ENCODE measurements at places on chromosomes 5 and 9.

DNA sequence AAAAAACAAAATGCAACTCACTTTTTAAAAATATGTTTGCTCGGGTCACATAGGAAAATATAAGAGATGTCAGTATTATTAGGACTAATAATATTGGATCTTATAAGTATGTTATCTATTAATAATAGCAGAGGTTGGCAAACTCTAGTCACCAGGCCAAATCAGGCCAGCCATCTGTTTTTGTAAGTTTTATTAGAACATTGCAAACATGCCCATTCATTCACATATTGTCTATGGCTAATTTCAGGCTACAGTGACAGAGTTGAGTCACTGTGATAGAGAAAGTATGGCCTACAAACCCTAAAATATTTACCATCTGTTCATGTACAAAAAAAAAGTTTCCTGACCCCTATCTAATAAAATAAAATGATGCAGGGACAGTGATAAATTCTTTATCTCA lies 97.7 kb upstream of the CDH6 start:
- no peak for DNase-seq

DNA sequence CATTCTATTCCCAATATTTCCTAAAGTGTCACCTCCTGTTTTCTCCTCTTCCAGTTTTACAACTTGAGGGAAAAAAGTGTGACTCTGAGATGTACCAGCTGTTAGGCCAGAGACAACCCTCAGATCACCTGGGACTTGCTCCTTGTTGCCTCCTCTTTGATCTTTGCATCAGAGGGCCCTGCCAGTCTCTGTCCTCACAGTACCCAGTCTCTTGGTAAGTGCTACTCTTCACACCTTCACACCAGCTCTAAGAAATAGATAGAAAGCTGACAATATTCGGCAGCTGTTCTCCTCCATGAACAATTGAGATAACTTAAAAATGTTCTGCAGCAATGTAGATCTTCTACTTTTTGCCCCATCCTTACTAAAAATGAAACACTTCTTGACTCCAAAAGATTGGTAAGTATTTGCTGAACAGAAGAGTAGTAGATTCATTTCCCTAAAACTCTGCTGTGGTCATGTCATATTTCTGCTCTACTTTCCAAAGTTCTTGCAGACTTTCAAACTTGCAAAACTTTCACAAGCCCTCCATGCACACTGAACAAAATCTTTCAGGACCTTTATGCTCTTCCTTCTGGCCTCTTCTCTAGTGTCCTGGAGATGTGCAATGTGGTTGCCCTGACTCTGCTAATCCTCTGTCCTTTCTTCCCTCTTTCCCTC lies 188.6 kb downstream of the SNX18 start:
- DNase-seq = no peak

DNA sequence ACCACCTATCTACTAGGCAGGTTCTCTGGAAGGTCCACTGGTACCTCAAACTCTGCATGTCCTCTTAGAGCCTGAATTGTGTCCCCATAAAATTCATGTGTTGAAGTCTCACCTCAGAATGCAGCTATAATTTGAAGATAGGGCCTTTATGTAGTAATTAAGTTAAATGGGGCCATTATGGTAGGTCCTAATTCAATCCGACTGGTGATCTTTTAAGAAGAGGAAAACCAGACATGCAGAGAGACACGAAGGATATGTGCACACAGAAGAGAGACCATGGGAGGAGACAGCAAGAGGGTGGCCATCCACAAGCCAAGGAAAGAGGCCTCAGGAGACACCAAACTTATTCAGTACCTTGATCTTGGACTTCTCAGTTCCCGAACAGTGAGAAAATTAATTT lies 345.4 kb downstream of the ENC1 start:
- no peak for DNase-seq

DNA sequence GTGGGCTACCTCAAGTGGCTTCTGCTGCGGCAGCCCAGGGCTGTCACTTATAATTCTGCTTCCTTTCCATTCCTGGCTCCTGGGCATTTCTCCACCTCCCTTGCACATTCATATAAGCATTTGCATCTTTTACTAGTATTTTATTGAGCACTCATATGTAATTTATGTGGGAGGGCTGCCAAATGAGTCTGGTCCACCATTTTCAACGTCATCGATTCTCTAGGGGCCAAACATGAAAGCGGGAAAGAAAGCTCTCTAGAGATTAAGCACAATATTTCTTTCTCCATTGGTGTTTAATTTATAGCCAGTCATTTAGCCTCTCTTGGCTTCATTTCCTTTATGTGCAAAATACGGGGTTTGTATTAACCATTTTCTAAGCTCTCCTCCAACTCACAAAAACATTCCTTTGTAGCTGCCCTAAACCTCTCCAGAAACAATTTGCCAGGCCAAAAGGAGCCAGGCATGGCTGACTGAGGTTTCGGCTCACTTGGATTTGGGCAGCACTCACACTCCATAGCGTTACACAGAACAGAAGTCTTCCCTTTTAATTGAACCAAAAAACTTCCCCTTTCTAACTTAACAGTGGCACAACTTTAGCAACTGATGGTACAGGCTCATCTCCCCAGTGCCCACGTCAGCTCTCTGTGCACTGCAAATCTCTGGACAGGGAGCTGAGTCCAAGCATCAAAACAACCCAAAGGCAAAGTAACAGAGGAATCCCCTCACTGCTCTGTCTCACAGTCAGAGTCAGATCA lies 183.5 kb downstream of the ROR2 start:
- DNase-seq = no peak

- no peak for DNase-seq
These were observed 18.9 kb upstream of the VLDLR start for GRCh38 chr9:2602704-2603116.

- no peak for DNase-seq
These were observed 145.7 kb upstream of the ALDH1B1 start for GRCh38 chr9:38246833-38247232.

DNA sequence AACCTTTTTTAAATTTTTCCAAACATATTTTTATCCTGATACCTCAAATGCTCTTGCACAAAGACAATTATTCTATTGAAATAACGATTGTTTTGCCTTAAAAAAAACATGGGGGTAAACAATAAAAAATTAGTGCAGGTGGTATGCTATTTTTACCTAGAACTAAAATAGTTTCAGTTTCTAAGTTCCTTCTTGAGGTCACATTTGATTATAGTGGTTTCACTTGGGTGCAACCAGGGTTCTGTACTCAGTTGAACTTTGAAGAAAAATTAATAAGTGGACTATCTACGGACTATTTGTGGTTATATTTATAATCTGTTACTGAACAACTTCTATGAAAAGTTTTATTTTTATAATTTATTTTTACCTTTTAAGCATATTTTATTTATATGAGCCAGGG lies 387.1 kb upstream of the IZUMO3 start:
- DNase-seq = no peak

DNA sequence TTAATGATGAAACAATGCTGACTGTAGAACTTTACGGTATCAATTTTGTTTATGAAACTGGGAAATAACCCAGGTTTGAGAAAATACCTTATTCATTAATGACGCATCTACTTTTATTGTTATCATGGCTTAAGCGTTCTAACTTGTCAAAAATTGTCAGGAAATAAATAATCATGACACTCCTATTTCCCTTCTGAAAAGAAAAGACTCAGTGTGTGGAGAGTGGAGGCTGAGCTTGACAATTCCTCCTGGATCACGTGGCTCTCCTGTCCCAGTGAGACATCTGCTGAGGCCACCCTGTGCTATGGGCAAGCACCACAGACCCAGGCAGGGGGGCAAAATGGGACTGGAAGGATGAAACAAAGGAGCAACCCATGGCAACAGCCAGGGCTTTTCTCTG lies 466.4 kb downstream of the ZNF608 start:
- DNase-seq = no peak

DNA sequence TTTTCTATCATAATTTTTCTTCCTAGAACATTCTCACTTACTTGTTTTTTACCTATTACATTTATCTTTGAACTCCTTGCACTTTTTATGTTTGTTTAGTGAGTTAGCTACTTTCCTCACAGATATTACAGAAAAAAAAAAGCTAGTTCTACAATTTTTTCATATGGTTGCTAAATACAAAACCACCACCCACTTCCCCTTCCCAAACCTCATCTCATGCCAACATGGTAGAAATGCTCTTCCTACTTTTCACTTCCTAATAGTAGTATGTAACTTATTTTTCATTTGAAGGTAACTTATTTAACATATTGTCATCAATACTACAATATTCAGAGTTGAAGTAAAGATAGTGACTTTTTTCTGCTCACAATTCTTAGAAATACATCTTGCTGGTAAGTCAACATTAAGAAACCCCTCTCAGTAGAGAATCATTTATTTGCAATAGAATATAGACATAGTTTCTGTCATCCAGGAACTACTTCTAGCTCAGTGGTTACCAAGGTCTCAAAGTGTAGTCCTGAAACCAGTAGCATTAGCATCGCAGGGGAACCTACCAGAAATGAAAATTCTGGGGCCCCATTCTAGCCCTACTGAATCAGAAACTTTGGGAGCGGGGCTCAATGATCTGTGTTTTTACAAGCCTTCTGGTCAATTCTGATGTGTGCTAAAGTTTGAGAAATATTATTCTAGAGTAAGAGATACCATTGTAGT lies 1124.6 kb downstream of the DTWD2 start:
- DNase-seq = no peak

DNA sequence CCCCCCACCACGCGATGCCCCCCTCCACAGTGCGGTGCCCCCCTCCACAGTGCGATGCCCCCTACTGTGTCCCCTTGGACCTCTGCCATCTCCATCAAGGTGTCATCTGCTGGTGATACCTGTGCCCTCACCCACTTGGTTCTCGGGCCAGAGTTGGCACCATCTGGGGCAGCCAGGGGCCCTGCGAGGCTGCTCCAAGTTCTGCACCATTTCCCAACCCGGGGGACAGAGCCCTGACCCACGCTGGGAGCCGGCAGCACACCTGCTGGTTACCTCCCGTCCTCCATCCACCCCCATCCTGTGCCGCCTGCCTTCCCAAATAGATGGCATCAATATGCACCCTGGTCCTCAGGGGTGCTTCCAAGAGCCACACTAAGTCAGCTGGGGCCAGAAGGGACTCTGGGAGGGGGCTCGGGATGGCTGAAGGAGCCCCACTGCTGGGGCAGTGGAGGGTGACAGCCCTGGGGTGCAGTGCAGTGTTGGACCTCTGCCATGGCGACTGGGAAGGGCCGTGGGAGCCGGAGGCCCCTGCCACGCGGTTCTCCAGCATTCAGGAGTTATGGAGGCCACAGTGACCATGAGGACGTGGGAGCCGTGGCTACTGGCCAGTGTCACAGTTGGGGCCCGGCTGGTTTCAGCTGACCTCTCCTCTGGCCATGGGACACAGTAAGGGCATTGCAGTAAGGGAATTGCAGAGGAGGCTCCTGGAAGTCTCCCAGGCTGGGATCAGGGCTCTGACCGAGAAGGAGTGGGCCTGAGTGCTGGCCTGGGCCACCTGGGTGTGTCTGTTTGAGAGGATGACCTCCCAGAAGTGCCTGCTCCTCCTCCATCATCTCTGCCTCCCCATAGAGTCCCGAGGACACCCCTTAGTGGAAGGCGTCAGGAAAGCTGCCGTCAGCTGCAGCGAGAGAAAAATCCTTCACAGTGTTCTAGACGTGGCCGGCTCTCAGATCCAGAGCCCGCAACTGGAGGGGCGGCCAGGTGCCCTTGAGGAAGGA lies 44.2 kb upstream of the NOTCH1 start:
- no peak for DNase-seq

GRCh38 chr9:112059145-112059965 lies 115.7 kb downstream of the SUSD1 start:
- no peak for DNase-seq

- DNase-seq = peak; percentile 29
These were observed 28.6 kb upstream of the SLC6A19 start for GRCh38 chr5:1172670-1173404.

- peak; percentile 92 for DNase-seq
These were observed 40.8 kb downstream of the NAIF1 start for GRCh38 chr9:128026255-128026772.

DNA sequence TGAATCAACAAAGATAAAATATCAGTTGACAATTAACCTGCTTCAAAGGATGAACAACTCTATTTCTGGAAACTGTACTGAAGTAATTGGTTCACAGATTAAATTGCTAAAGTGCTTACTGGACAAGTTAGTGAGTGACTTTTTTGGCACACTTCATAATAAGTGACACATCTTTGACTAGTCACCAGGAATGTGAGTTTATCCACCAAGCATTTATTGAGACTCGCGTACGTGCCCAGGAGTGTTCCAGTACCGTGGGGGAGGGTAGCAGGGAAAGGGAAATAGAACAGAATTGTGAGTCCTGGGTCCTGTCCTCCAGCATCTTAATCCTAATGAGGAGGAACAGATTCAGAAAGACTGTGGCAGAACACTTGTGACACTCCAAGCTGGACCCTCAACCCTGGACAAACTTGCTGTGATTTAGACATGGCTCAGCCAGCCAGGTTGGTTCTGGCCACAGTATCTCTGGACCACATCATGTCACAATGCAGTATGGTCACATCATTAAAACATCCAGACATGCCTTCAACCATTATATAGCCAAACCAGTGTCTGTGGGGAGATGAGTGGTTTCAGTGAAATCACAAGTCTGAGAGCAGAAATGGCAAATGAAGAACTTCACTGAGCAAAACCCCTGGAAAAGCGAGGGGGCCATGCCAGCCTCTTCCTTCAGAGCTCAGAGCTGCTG lies 623.1 kb downstream of the BNC2 start:
- DNase-seq = no peak

- DNase-seq = peak; percentile 72
These were observed 56.2 kb downstream of the ACER2 start for GRCh38 chr9:19464764-19465585.

DNA sequence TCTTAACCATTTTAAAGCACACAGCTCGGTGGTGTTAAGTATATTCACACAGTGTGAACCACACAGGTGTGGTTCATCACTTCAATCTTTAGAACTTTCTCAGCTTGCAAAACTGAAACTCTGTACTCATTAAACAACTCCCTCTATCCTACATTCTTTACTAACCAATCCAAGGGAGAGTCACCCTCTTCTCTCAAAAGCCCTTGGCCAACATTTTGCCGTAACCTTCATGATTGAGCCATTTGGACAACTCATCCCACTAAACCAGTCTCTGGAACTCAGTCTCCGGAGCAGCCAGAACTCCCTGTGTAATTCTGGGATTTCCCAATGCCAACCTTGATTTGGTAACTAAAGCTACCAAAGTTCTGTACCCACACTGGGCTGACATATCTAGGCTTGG lies 84.7 kb downstream of the TTC39B start:
- no peak for DNase-seq

DNA sequence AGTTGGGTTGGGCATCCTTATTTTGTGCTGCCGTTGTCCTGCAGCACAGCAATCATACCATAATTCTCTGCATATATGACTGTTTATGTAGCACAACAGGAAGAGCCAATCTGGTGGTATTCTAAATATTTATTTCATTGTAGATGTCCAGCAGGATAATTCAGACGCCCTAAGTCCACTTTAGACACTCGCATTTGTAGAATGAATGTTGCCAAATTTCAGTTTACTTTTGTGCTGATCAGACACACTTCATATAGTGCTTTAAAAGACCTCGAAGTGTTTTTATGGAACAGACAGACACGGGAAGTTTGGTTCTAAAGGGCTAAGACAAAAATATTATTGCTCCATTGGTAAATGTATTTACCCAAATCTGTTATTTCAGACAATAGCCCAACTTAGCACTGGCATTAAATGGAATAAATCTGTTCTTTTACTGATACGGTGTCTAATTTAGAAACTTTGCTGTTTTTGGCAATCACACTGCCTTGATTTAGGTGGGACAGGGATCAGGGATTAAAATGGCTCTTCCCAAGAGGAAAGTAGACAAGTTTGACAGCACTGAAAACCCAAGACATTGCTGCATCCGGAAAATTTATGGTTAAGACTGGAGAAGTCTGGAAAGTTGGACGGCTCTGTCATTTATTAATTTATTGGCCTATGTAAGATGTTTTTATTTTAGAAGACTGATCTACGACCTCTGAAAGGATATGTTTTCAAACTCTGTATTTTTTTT lies 35.3 kb downstream of the PRDM6 start:
- DNase-seq = no peak

Measured in activated CD4-positive, alpha-beta T cell treated with anti-CD3 and anti-CD28 coated beads, Interleukin-2, amount 10 ng/mL, durations not matched to agents 7 days and 5 days (primary cell).